Camera-type eye (tissue), 1 donor: ENCODE measurements at places on chromosomes 7 and 10. TPM values are rescaled to one million over a fixed set of nuclear protein-coding genes. Genes with fewer than 3 reads are reported as not detected.

Gene PTPN20
- 10.0 TPM for total RNA-seq

Gene CUEDC2
- total RNA-seq = 58.9 TPM

Gene BBIP1
- 50.7 TPM for total RNA-seq

Gene NUTM2D
- total RNA-seq = 5.1 TPM

Gene BMPER
- 10.6 TPM for total RNA-seq

Gene FFAR4
- not detected for total RNA-seq

Gene CUTC
- 31.0 TPM for total RNA-seq

Gene GPR37
- total RNA-seq = 66.9 TPM

Gene CYP2W1
- total RNA-seq = 14.5 TPM

Gene GPC2
- 28.8 TPM for total RNA-seq

Gene ATE1
- total RNA-seq = 93.2 TPM

Gene CPSF4
- 26.4 TPM for total RNA-seq

Gene SUN1
- total RNA-seq = 474 TPM
